CD4-positive, alpha-beta T cell treated with Interleukin-10 for 1 hour (primary cell): ENCODE measurements at places on chromosomes 4 and X.
A peak's percentile ranks its signal among the peaks of the same experiment; 100 is the strongest.

- no peak for DNase-seq
These were observed 107.2 kb upstream of the KIT start for GRCh38 chr4:54550395-54551171.

DNA sequence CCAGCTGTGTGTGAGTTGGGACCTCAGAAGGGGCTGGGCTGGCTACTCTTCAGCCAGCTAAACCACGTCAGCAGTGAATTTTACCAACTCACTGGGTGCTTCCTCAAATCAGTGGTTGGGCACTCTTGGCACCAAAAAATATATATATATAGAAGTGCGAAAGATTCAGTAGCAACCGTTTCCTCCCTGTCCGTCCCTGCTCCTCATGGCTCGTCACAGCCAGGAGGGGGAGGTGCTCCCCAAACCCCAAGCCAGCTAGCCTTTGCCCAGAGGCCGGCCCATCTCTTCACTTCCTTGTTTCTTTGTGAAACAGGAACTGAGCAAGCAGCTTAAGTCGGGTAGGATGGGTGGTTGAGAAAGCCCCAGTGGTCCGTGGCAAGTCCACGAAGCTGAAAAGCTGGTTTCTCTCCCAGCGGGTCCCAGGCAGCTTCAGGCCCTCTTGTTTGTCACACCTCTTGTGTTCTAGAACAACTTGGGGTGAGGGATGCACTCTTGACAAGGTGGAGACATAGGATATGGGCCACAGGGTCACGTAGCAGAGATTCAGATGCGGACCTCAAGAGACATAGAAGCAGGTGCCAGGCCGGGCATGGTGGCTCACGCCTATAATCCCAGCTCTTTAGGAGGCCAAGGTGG, 6.8 kb upstream of the SASH3 start:
- peak; percentile 61 for DNase-seq

GRCh38 chr4:80492761-80493160, 157.2 kb downstream of the CFAP299 start:
- DNase-seq, result peak; percentile 77

- no peak for DNase-seq
These were observed 6.6 kb upstream of the GRPEL1 start for GRCh38 chr4:7074426-7074825.

DNA sequence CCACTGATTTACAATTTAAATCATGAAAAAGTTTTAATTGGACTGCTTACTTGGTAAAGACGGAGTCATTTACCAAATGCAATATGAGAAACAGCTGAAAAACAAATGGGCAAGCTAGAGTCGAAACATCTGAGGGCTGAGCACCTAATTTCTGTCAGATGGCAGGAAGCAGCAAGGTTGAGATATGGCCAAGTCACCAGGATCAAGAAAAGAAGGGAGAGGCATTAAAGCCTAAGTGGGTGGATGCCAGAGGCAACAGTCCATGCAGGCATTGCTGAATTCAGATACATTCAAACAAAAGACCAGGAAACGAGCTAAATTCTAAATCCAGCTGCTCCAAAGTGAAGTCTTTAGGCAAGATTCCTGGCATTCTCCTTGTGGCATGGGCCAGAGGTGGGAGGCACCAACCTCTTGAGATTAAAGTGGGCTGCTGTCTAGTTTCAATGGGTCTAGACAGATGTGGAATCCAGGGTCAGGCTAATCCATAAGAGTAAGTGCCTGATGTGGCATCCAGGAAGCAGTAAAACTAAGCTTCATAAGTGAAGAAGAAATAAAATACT, 8.0 kb upstream of the ARSJ start:
- DNase-seq, result no peak

- DNase-seq, result no peak
These were observed 255.0 kb downstream of the MAGEB5 start for GRCh38 chrX:26470941-26471340.
